Foreskin melanocyte (primary cell): ENCODE measurements at places on chromosomes 3 and 15.

DNA sequence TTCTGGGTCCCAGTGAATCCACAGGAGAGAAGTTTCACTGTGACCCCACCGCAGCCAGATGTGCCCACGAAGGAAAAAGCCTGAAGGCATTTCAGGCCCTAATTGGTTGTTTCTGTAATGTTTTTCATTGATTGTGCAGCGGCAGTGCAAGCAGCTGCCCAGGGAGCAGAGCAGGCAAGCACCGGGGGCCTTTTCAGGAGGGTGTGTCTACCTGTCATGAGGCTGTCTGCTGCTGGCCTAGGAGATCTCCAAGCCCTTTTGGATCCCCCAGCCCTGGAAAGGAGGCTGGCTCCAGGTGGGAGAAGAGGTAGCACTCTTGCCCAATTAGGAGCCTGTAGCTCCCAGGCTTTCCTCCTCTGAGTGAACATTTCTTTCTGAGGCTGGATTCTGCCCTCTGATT lies 108.8 kb downstream of the EPHB1 start:
- no peak for DNase-seq

DNA sequence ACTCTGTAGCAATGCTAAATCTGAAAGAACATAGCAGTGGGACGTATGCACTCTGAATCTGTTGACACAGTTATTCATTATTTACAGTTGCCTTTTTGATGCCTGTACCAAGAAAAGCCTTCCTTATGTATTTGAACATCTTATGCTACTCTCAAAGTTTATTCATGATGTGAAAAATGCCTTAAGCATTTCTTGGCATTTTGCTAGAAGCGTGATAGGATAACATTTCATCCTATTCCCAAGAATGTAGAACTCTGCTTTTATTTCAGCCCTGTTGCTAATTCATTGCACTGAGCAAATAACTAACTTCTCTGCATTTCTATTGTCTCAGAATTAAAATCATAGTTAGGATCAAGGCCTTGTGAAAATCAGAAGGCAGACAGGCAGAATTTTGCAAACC lies 105.5 kb downstream of the STRIT1 start:
- peak; percentile 56 for DNase-seq

DNA sequence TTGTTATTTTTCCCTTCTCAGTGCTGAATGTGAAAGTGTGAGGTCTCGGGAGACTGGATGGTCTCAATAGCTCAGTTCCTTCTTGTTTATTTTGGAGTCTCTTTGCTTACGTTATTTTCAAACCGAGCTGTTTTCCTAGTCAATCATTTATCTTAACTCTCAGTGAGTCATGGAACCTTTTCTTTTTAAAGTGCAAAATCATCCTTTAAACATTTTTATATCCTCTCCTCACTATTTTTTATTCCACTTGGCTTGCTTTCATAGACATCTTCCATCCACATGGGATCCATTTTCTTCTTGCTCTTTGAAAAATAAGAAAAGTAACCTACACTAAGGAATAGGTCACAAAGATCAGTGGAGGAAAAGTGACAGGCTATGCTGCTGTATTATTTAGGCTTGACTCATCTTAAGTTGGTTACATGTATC lies 497.8 kb downstream of the NAALADL2 start:
- no peak for DNase-seq

- no peak for DNase-seq
These were observed 13.6 kb upstream of the CCDC33 start for GRCh38 chr15:74222240-74223119.
